ENCODE measurements at places on chromosomes 2 and 18.

DNA sequence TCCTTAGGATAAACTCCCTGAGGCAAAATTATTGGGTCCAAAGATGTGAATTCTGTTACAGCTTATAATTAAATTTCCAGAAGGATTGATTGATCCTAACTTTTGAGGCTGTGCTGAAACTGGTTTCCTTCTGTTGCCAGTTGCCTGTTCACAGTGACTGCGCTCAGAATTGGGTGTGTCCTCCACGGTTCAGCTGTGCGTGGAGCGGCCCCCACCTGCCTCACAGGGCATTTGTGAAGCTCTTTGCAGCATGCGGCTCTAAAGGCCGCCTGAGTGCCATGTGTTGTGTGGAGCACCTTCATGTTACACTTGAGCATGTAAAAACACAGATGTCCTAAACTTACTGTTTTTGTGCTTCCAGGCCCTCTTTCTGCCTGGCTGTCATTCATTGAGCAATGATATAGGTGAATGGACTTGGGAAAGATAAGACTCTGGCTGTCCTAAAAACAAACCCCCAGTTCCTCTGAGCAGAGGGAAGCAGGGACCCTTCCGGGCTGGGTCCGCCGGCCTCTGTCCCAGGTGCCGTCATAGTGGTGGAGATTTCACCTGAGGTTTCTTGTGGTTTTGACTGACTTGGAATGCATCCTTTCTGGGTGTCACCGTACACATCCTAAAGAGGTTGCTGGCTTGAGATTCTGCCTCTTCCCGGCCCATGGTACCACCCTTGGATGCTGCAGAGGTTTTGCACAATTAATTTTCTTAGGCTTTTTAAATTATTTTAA lies 173.6 kb downstream of the LDLRAD4 start:
- DNase-seq: no peak

DNA sequence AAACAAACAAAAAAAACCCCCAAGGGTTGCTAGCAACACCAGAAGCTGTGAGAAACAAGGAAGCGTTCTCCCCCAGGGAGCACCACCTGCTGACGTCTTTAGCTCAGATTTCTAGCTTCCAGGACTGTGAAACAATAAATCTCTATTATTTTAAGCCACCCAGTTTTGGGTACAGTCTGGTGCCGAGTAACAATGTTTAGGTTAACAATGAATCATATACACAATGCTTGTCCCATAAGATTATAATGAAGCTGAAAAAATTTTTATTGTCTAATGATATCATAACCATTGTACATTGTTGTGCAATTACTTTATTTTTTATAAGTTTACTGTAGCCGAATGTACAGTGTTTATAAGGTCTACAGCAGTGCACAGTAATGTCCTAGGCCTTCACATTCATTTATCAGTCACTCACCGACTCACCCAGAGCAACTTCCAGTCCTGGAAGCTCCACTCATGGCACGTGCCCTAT lies 72.1 kb upstream of the CAB39 start:
- no peak for DNase-seq

GRCh38 chr18:55650363-55650870 lies 62.4 kb upstream of the TCF4 start:
- DNase-seq: no peak

- DNase-seq: no peak
Observed at GRCh38 chr2:3838348-3838747, 135.0 kb downstream of the DCDC2C start.

DNA sequence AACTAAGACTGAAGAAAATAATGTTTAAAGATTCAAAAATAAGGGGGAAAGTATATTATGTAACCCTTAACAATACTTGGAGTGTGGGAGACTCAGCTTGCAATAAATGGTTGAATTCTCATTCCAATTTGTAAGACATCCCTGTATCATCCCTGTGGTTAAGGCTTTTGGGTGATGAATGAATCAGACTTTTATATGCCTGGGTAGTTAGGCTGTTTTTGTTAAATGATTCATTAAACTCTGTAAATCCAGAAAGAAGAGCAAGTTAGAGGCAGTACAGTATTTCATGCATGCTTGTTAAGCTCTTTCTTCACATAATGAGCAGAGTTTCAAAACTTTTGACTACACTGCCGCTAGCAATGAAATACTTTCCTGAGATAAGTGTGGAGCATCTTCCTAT lies 948.8 kb downstream of the SOCS6 start:
- DNase-seq: no peak

DNA sequence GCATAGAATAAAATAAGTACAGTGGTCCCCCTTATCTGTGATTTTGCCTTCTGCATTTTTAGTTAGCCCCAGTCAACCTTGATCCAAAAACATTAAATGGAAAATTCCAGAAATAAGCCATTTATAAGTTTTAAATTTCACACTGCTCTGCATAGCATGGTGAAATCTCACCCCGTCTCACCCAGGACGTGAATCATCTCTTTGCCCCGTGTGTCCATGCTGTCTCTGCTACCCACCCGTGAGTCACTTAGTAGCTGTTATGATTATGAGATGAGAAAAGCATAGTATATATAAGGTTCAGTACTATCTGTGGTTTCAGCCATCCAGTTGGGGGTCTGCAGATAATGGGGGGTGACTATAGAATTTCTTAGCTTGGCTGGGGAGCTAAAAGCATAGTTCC lies 67.3 kb downstream of the RHBDD1 start:
- DNase-seq: no peak

DNA sequence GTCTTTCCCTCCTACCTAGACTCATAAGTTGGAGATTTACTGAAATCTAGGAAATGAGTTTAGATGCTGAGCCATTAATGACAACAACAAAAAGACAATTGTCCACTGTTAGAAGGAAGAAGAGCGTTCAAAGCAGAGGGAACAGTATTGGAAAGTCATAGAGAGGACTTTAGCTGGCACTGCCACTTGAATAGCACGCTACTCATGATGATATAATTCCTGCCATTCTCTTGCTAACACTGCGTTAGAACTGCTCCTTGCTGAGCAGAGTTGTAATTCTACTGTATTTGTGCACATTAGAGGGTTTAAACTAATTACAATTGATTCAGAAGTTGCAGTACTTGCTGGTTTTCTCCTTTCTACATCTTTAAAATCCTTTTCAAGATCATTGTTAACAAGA lies 9.0 kb upstream of the AFTPH start:
- DNase-seq: no peak

DNA sequence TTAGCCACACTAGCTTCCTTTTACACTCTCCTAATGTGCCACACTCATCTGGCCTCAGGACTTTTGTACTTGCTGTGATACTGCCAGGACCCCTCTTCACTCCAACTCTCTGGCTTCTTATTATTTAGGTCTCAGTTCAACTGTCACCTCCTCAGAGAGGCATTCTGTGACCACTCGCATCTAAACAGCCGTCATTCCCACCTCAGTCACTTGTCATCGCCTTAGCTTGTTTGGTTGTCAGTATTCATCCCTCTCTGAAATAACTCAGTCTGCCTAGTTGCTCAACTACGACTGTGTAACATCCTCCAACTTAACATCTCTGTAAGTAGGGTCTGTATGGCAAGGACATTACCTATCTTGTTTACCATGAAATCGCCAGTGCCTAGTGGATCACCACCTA lies 27.2 kb downstream of the MGAT4A start:
- no peak for DNase-seq

GRCh38 chr2:42101206-42102023 lies 53.6 kb downstream of the PKDCC start:
- DNase-seq: no peak

DNA sequence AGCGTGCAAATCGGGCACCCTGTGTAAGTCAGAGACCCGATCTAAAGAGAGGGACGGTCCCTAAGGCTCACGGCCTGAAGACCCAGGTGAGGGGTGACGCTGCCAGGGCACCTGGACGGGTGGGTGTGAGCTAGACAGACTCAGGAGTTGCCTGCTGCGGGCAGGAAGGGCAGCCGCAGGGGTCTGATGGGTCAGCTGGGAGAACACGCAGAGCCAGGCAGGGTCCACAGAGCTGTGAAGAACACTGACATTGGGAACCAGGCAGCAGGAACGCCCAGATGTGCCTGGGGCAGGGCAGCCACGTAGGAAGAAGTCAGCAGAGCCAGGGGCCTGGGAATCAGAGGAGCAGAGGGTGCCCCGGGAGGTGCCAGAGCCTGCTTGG lies 25.9 kb downstream of the HDAC4 start:
- no peak for DNase-seq

GRCh38 chr2:15449556-15450236 lies 111.4 kb downstream of the NBAS start:
- no peak for DNase-seq

- DNase-seq: no peak
Observed at GRCh38 chr2:223860809-223861738, 23.7 kb upstream of the AP1S3 start.

DNA sequence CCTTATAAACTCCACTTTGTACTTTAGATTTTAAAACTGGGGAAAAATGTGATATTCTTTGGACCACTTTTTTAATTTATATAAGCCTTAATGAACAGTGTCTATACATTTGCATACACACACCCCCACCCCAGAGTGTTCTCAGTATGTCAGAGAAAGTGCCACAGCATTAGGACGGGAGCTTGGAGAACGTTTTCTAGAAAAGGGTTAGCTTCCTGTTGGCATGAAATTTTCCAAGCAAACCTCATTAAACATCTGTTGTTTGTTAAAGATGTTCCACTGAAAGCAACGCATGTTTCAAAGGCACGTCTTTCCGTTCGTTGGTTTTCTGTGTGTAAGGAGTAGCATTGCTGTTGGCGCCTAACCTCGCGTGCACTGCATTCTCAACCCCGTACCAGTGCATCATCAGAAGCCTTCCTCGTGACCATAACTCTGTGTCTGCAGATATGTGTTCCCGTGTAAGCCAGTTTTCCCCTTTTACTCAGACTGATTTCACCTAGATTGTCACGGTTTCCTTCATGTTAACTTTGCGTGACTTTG lies 228.5 kb downstream of the ALPK2 start:
- DNase-seq: no peak

- DNase-seq: no peak
Observed at GRCh38 chr2:59754011-59754735, 799.3 kb downstream of the BCL11A start.

DNA sequence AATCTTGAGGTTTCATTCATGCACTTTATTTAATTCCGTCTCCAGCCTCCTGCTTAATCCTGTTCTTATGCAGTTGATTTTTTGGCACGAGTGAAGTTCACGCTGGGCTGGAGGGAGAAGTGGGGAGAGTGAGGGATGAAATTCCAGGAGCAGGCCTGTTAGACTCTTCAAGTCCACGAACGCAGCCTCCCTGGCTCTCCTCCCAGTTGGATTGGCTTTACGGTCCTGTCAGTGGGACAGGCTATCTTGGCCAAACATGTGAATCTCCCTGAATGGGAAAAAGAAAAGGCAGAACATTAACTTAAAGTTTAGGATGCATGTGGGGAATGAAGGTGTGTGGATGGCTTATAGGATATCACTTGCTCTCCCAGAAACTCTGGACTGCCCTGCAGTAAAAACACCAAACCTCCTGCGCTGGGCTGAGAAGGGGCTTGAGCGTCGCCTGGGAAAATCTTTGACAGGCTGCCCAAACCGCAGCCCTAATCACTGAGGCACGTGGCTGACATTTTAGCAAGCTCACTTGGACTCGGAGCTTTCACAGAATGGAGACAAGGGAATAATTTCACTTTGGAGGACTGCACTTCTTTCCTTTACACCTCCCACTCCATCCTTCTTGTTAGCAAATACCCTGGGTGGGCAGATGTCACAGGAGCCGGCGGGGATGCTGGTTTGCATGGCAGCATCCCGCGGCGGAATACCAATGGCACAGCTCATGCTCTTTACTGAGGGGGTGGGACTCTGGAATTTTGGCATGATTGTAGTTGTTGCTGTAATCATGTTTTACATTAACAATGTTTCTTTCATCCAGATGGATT lies 93.9 kb downstream of the ACKR3 start:
- DNase-seq: no peak

- DNase-seq: no peak
Observed at GRCh38 chr2:150802635-150803034, 315.2 kb upstream of the RND3 start.

GRCh38 chr18:6255116-6255705 lies 159.5 kb downstream of the L3MBTL4 start:
- DNase-seq: no peak

DNA sequence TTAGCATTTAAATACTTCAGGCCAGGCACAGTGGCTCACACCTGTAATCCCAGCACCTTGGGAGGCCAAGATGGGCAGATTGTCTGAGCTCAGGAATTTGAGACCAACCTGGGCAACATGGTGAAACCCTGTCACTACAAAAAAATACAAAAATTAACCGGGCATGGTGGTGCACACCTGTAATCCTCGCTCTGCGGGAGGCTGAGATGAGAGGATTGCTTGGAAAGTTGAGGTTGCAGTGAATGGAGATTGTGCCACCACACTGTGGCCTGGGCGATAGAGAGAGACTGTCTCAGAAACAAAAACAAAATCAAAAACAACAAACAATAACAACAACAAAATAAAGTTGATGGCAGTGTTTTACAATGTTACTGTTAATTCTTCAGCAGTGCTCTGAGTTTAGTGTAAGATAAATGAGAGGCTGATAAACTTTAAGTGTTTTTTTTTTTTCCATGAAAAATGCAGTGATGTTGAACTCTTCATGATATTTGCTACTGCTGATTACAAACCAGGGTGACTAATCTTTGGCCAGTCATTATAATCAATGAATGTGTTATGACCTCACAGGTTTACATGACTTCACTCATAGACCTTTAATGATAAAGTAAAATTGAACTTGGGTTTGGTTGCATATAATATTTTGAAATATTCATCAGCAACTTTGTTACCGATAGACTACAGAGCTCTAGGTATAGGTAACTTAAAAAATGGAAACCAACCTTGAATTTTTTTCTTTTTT lies 2.5 kb downstream of the ITGAV start:
- no peak for DNase-seq

DNA sequence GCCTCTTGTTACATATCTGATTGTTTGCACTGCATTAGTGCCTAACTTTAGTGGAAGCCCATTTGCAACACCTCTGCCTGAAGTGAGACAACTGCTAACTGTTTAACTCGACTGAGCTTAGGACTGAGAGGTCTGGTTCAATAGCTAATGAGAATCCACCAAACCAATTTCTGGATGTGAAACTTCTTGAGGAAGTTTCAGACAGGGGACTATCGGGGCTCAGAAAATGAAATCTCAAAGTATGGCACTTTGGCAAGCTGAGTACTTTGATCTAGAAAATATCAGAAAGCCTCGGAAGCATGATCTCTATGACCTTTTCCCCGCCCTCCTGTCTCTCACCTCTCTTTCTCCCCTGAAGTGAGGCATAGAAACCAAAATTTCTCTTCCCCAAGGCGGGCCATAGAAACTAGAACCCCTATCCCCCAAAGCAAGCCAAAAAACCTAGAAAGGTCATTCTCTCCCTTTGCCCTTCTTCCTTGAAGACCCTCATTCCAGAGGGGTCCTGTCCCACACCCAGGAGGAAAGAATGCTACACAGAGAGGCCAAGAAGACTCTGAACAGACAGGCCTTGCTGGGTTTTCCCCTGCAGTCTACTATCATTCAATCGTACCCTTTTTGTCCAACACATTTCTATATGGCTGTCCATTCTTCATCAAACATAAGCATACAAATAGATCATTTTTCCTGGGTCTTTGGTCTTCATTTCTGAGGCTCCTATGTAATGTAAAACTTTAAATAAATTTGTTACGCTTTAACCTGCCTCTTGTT lies 69.6 kb upstream of the CREB1 start:
- no peak for DNase-seq

Data from GM12892 (cell line).